ENCODE measurements at places on chromosomes 6 and 20.

GRCh38 chr6:28347119-28347518, 2.6 kb upstream of the ZKSCAN3 start:
- DNase-seq: no peak

DNA sequence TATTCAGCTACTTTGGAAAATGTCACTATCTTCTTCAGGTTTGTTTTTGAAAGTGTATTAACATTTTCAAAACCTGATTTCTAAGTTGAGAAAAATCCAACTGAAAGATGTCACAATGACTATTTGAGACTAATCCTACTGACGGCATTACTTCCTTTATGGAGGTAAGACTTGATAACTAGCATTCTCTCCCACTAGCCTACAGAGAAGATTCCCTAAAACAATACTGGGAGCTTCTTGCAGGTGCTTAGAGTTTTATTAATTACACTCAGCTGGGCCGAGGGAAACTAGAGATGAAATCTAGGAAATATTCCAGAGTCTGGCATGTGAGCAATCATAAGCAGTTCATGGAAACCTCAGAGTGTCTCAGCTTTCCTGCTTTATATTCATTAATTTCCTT, 114.0 kb downstream of the LCA5 start:
- no peak for DNase-seq

GRCh38 chr6:36938536-36938935, 16.0 kb upstream of the PI16 start:
- DNase-seq: no peak

DNA sequence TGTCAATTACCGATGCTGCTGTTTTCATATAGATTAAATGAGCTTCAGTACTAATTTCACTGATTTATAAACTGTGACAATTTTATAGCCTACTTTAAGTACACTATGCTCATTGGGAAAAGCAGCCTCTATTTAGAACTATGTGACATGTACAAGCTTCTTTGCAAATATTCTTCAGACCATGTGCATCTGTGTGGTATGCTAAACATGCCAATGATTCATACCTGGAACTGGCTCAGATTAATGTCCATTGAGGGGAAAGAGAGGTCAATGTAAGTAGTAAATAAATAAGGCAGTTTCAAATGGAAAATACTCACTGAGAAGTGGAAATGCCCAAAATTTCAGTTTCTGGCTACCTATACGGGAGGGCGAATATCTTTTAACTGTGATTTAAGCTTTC, 777.7 kb downstream of the C6orf118 start:
- no peak for DNase-seq

DNA sequence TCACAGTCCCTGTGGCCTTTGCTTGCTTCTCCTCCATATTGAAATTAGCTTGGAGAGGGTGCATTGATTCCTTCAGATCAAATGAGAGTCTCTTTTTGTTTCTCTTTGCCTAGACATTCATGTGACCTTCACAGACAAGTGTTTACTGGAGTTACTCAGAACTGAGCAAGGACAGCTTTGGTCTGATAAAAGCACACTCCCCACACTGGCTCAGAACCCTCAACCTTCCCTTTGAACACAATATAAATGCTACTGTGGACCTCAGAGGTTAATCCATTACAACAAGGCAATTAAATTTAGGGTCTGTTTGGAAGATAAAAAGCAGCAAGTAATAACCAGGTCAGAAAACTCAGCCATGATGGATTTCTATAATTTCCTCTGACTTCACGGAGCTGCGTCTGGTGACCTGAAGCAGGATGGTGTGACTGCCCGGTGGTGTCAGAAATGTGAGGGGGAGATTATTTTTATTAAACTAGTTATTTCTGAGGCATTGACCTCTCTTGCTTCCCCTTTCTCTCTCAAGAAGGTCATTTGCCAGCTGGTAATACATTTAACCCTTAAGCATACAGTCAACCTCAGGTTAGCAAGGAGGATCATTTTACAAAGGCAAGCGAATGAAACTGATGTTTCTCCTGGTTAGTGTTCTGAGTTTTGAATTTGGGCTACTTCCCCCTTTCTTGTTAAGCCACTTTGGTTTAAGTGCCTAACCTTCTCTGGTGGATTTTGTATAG, 208.2 kb downstream of the CLIC5 start:
- DNase-seq: no peak

GRCh38 chr20:47413189-47413588, 56.7 kb upstream of the ZMYND8 start:
- DNase-seq: no peak

- peak; percentile 83 for DNase-seq
Measured at GRCh38 chr6:27693766-27694546, 218.2 kb downstream of the OR2B2 start.

DNA sequence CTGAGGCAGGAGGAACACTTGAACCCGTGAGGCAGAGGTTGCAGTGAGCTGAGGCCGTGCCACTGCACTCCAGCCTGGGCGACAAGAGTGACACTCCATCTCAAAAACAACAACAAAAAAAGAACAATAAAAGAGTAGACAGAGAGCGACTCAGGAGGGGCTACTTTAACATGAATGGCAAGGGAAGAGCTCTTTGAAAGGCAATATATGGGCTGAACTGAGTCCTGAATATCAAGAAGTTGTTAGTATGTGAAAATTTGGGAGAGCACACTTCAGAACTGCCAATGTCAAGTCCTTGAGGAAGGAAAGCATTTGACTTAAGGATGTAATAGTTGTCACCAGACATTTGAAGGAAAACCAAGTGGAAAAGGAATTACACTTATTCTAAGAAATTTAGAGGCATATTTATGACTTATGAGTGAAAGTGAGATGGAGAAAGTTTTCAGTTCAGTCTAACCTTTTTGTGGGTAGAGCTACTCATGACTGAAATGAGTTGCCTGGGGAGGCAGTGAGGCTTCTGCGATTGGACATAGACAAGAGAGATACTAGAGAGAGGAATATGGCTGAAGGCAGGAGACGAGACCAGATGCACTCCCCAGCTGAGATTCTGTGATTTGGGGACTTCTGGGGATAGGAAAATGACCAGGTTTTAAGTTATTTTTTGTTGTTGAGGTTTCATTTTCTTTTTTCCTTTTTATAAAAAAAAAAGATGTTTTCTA, 48.6 kb upstream of the SLC16A10 start:
- no peak for DNase-seq

DNA sequence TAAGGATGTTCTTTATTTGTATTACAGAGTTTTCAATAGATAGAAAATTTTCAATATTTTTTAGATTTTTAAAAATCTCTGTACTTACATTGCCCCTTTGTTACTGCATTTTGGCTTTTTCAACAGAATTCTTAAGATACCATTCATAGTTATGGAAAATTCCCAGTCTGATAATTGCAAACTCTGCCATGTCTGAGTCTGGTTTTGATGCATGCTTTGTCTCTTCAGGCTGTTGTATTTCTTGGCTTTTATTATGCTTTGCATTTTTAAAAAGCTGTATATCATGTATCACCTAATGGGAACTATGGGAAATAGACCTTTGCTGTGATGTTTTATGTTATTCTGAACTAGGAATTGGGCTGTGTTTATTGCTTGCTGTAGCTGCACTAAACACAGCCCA, 898.9 kb upstream of the ADGRB3 start:
- DNase-seq: no peak

DNA sequence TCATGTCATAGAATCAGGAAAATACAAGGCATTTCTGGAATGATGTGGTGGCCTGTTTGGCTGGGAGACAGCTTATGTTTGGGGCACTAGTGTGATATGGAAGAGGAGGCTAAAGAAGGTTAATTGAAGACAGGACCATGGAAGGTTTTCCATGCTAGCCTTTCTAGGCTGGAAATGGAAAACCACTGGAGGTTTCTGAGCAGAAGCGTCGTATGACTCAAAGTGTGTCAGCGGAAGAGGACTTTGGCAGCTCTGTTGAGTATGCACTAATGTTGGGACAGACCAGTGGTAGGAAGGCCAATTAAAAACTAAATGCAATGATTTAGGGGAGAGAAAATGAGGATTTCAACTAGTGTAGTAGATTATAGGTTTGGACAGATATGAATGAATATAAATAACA, 413.1 kb downstream of the PLCB1 start:
- no peak for DNase-seq

- no peak for DNase-seq
Measured at GRCh38 chr6:56357616-56358373, 110.4 kb upstream of the COL21A1 start.

GRCh38 chr6:75331151-75331550, 46.6 kb upstream of the TMEM30A start:
- DNase-seq: no peak

DNA sequence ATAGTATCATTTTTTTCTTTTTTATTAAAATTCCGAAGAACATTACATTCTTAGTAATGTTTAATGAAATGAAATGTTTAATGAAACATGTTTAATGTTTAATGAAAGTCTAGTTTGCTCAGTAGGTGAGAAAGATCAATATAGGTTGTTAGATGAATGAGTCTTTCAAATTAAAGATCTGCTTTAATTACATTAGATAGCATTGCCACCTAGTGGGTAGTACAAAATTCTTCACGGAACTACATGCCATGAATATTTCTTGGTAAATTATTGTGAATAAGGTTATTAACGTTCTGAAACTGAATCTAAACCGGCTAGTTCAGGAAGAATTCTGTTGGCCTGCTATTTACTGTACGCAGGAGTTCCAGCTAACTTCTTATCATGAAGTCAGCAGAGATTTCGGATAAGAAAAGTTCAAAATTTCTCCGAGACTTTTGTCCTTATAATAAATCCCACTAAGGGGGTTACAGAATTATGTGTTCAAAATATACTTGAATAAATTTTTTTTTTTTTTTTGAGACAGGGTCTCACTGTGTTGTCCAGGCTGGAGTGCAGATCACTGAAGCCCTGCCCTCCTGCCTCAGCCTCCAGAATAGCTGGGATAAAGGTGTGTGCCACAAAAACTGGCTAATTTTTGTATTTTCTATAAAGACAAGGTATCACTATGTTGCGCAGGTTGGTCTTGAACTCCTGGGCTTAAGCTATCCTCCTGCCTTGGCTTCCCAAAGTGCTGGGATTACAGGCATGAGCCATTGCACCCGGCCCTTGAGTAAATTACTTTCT, 7.9 kb upstream of the GMNN start:
- no peak for DNase-seq

- DNase-seq: peak; percentile 81
Measured at GRCh38 chr6:148144917-148145521, 197.6 kb upstream of the SASH1 start.

- DNase-seq: no peak
Measured at GRCh38 chr20:44392088-44392775, 36.7 kb downstream of the HNF4A start.

DNA sequence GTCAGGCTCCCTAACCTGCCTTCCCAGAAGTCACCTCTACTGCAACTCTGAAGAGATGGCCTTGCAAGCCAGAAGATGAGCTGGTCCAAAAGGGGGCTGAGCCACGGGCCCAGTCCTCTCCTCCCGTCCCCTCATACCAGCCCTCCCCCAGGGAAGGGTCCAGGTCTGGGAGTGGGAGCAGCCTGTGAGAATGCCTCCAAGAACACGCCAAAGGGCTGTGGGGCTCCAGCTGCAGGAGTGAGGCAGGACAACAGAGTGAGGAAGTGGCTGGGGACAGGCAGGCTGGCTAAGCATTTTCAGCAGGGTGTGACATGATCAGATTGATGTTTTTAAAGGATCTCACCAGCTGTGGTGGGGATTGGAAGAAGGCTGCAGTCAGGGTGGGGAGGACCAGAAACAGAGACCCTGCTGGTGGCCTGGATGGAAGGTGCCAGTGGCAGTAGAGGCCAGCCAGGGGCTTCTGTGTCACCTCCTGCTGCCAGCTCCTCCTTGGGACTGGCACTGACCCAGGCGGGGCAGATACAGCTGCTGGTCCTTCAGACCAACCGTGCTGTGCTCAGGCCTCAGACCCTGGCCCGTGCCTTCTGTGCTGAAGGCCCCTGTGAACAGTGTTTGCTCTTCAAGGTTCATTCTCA, 257.6 kb downstream of the NRN1 start:
- no peak for DNase-seq

DNA sequence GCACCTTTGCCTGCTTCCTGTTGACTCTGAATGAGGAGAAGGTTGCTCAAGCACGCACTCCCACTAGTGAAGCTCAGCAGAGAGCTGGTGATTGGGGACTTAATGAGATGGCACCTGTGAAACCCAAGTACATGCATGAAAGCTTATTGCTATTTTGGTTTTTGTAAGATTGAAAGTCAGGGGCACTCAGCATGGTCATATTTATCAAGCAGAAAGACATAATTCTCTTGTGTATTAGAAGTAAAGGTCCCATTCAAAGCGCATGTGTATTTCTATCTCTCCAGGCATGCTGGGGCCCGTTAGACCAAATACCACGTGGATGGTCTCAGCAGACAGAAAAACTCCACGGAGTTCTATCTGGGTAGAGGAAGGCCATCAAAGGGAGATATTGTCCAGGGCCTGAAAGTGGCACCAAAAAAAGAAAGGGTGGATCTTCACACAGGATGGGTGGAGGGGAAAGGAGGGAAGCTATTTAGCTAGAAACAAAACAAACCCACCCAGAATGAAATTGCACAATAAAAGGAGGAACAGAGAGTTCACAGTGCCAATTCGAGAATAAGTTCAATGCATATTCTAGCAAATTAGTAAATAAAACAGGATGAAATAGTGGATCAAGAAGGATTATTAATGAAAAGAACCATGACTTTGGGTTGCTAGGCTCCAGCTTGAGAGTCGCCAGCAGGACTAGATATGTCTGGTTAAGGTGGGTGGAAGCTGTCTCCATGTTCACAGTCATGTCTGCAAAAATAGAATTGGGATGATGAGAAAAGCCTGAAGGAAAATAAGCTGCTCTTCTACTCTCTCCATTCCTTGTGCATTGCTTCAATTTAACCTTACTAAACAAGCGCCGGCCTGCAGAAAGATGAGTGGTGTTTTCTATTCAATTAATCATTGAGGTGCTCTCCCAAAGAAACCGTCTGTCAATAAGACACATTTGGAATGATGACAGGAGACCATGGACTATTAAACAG, 224.9 kb upstream of the DTNBP1 start:
- DNase-seq: no peak

DNA sequence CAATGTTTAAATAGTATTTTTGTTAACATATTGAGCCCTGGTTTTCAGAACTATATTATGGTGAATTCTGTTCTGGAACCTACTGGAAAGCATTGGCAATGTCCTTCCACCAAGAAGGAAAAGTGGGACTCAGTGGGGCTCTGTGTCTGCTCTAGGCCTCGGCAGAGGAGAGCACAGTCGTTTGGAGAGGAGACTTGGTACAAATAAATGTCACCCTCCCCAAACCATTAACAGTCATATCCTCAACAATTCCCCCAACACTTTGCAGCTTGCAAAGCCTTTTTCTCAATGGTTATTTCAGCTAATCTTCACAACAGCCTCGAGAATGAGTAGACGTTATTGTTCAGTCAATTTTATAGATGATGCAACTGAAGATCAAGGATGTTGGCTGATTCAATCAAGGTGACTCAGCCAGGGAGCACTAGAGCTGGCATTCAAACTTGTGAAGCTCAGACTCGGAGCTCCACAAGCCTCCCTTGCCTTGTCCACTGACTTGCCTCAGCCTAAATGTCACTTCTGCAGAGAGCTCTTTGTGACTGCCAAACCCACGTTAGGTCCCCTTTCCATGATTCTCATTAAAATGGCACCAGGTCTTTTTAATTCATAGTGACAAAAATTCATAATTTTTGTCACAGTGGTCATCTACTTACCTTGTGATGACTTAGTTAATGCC, 60.6 kb downstream of the TOX2 start:
- DNase-seq: no peak
